Activated gamma-delta T cell treated with Interleukin-2 at 50 U/mL for 16 hours (primary cell): ENCODE measurements at places on chromosomes 7 and 10.

- no peak for DNase-seq
These were observed 70.0 kb upstream of the PCBD1 start for GRCh38 chr10:70958396-70958795.

- peak; percentile 78 for DNase-seq
These were observed 45.8 kb upstream of the WIPI2 start for GRCh38 chr7:5143935-5144903.

- DNase-seq = no peak
These were observed 157.8 kb downstream of the SNX10 start for GRCh38 chr7:26449175-26450165.

DNA sequence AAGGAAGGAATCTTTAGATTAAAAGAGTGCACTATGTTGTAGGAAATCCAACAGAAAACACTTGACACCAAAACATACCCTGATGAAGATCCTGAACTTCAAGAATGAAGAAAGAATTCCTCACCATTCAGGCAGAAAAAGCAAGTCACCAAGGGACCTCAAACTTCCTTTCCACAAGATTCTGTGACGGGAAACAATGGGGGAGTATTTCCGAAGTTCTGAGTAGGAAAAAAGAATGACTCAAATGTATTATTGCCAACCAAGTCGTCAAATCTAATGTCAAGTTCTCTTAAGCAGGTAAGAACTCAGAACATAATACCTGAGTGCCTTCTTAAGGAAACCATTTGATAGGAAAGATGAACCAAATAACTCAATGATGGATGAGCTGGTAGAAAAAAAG, 44.7 kb upstream of the MTURN start:
- no peak for DNase-seq

GRCh38 chr10:131946321-131946751, 35.4 kb downstream of the BNIP3 start:
- DNase-seq = no peak

DNA sequence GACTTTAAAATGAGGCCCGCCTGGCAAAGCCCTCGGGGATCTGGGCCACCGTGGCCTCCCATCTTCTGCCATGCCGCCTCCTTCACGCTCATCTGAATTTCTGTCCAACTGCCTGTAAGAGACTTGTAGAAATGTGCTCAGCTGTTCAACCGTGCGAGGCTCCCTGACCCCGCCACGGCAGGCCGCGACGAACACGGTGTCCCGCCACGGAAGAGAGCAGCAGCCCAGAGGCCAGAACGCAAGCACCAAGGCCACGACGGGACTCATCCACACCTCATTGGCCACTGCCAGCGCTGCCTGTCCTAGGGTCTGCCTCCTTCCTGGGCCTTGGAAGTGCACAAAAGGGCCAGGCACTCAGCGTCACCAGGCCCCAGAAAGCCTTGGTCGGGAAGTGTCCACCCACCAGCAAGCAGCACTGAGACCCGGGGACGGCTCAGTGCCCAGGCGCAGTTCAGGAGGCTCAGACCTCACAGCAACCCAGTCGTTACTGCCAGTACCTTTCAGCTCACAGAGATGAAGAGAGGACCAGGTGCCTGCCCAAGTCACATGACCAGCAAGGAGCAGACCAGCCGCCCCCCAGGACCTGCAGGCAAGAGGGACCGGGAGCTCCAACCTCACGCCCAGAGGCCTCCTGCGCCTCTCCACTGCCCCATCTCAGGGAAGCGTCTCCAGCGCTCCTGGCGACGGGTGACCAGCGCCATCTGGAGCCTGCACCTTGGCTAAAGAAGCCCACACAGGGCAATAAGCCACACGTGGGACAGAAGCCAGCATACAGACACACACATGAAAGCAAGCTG, 85.9 kb downstream of the MAD1L1 start:
- no peak for DNase-seq

- no peak for DNase-seq
These were observed 109.8 kb downstream of the USP6NL start for GRCh38 chr10:11501600-11501999.

DNA sequence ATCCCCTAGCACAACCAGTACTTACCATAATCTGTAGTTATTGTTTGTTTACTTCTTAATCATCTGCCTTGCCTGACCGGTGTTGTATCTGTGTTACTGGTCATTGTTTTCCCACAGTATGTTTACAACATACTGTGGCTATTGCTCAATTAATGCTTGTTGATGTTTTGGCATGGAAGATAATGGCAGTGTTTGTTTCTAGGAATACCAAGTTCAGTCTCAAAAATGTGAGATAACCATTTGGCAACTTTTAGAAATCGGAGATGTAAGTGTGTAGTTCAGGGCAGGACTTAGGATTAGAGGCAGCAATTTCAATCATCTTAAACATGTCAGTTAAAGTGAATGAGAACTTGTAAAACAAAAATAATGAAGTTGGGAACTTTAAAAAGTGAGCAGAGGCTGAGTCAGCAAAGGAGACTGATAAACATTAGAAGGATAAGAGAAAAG, 8.2 kb downstream of the MINDY3 start:
- DNase-seq = no peak
